Left ventricle myocardium superior (tissue), 1 donor: ENCODE measurements at places on chromosomes 3 and 15.

DNA sequence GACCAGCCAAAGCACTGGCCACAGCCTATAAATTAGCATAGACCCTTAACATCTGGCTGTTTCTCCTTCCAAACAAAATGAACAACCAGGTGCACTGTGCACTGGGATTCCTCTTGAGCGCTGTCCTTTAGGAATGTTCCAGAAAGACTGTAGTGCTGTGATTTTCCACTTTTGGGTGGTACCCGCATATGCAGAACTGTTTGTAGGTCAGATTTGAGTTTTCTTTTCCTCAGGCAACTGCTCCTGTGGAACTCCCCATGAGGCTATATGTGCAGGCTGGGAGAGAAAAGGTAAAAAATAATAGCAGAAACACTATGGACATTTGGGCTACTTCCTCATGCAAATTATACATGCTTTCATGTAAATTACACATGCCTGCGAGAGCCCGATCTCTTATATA is 139.1 kb downstream of the CHST2 start:
- no peak for DNase-seq

DNA sequence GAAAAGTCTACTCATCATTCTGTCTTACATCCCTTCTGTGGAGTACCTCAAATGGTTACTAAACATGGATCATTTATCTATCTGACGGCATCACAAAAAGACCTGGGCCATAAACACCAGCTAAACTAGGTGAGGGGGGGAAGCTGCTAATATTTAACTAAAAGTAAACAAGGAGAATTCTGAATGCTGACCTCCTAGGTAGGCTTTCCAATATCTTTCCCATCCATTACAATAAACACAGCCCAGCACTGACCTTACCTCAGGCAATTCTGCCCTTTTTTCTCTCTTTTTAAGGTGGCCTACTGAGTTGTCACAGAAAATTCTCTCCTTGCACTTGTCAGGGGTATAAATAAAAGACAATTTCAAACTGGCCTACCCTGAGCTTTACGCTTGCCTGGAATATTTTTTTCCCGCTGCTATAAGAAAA is 33.1 kb downstream of the USF3 start:
- no peak for DNase-seq

DNA sequence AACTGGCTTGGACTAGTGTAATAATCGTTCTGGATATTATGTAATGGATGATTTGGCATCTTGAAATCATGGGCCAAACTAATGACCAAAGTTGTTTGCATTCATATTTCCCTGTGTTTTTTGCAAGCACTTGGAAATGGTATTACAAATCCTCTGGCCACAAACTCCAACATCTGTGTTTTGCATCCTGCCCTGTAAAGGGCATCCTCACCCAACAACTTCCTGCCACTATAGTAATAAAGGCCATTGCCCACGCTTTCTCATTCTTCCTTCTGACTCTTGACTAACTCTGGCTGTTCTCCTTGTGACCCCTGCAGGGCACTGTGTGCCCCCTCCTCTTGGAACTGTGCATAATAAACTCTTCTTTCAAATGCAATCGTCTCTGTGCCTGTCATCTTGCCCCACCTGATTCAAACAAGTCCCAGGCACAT is 25.4 kb upstream of the PSMD6 start:
- DNase-seq: no peak

DNA sequence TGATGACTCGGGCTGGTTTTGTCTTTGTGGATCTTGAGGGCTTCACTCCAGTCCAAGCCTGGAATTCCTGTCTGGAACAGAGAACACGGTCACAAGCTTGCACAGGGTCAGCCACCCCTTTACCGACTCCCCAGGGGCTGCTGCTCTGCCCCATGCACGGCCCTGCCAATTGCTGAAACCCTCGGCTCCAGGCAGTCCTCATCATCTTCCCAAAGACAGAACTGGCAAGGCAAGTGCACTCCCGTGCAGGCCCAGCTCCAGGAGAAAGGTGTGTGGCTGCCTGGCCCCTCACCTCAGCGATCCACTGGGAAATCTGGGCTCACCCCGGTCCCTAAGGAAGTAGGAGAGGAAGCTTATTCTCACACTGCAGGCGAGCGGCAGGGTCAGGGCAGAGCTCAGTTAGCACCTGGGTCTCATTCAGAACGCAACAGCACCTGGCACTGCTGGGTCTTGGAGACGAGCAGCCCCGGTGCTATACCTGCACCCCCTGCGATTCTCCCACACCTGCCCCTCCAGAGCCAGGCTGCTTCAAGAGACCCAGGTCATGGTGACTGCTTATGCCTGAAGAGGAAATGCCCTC is 7.2 kb downstream of the MAP6D1 start:
- DNase-seq: no peak

GRCh38 chr3:13624671-13625125 is 75.8 kb downstream of the FBLN2 start:
- DNase-seq: no peak

DNA sequence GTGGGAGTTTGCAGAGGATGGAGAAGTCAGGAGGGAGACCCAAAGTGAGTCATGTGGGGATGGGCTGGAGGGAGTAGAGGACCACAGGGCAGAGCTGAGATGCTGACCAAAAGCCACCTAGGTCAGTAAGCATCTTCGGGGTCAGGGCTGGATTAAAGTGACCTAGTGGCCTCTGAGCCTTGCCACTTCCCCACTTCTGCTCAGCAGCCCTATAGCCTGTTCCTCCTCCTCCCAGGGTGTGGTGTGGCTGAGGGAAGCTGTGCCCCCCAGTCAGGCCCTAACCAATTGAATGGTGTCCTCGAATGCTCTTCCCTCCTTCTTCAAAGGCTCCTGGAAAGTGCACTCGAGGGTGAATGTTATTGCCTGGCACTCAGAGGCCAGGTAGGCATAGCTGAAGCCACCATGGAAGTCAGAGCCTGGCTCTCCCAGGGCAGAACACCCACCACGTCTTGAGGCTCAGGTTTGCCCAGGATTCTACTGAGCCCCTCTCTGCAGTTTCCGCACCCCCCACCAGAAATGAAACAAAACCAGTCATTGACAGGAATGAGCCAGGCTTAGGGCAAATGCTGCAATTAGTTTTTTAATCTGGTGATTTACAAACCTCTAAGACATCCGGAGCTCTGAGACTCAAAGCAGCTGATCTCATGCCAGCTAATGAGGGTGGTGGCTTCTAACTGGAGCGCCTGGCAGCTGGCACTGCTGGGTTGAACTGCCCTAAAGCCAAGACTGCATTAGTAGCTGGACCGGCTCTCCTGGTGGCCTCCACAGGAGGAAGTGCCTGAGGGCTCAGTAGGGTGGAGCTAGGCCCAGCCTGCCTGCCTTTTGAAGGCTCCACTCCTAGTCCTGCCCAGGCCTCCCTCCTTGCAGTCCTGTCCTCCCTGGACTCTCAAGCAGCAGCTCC is 26.0 kb upstream of the VIPR1 start:
- DNase-seq: peak; percentile 49

DNA sequence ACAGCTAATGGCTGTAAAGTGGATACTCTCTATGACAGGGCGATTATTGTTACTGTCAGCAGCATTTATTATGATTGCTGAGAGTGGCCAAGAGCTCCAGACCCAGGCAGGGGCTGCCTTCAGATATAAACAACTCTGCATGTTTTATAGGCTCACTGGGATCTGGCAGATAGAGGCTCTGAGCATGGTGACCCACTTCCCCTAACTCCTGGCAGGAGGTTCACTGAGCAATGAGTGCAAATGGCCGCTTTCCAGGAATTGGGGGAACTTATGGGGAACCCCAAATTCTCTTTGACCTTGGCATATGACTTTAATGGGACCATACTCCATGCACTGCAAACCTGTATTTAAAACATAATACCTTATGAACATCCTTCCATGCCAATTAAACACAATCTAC is 59.0 kb downstream of the SCN5A start:
- DNase-seq: no peak

- no peak for DNase-seq
Measured at GRCh38 chr3:25621087-25621486, 43.6 kb downstream of the TOP2B start.

- DNase-seq: no peak
Measured at GRCh38 chr3:25843332-25843731, 53.4 kb downstream of the OXSM start.

- no peak for DNase-seq
Measured at GRCh38 chr3:122021811-122022401, at the start of gene ILDR1. Gene ILDR1, minus strand, starts transcription at chr3:122022247. Its CDS starts 170 bp downstream, at chr3:122022077.

DNA sequence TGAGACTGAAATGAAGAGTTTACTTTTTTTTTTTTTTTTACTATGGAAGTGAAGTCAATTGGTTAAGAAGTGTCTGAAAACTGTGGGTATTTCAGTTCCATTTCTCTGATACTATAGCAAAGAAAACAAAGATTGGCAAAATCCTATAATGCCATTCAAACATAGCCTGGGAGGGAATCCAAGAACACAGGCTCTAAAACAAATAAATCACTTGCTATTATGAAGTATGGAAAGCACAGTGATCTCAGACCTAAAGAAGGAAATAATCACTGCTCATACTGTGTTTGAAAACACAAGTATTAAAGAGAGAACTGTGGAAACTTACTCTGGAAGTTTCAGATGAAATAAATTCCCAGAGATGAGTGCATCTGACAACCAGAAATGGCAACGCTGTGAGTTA is 12.0 kb downstream of the SAMMSON start:
- no peak for DNase-seq

- DNase-seq: no peak
Measured at GRCh38 chr3:16477056-16477455, 36.4 kb downstream of the RFTN1 start.

GRCh38 chr3:38738630-38739395 is 77.2 kb downstream of the SCN10A start:
- no peak for DNase-seq

DNA sequence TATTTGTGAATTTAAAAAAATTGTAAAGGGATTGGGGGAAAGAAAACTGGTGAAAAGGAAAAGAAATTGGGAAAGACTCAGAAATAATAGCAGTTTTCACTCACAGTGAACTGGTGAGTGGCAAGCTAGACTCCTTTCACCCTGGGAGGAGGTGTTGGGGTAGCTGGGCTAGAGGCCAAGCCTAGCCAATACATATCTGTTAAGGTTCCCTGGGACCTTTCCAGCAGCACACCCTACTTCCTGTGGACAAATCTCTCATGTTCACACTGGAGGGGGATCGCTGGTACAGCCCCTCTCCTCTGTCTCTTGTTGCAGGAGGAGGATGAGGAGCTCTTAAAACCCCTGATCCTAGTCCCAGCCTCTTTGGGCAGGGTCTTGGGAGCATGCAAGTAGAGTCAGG is 3.7 kb upstream of the RPP25 start:
- no peak for DNase-seq

DNA sequence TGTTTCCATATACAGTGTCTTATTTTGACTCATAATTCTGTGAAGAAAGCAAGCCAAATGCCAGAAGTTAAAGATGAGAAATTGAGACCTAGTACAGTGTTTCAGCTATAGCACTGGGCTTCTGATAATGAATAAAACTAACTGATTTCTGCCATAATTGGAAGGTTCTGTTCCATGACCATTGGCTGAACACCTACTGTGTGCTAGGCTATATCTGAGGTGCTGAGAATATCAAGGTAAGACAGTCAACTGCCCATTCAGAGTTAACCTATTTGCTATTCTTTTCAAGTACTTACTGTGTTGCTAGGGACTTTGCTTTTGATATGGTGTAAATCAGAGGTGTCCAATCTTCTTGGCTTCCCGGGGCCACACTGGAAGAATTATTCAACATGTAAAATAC is 73.4 kb downstream of the LHFPL4 start:
- no peak for DNase-seq
